ENCODE measurements at places on chromosomes 12 and 14.

GRCh38 chr14:91890291-91890749 lies 23.0 kb upstream of the TC2N start:
- DNase-seq: no peak

GRCh38 chr12:91804533-91804932 lies 341.1 kb downstream of the BTG1 start:
- DNase-seq: no peak

- no peak for DNase-seq
Observed at GRCh38 chr12:6135071-6135470, 10.6 kb upstream of the VWF start.

DNA sequence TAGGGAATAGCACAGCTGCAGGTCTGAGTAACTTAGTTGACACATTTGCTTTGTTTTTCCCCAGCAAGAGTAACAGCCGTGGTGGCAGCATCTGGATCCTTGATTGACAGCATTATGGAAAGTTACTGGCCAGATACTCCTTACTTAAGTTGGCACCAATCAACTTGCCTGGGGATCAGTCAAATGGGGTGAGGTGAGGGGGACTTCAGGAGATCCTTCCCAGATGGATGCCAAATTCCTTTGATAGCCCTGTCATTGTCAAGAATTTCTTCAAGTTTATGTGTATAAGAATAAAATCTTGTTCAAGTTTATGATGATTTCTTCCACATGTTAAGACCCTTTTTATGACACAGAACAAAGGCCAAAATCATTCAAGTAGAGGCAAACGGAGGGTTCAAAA lies 618.4 kb downstream of the SLC6A15 start:
- no peak for DNase-seq

GRCh38 chr12:5051334-5051733 lies 7.7 kb downstream of the KCNA5 start:
- no peak for DNase-seq

DNA sequence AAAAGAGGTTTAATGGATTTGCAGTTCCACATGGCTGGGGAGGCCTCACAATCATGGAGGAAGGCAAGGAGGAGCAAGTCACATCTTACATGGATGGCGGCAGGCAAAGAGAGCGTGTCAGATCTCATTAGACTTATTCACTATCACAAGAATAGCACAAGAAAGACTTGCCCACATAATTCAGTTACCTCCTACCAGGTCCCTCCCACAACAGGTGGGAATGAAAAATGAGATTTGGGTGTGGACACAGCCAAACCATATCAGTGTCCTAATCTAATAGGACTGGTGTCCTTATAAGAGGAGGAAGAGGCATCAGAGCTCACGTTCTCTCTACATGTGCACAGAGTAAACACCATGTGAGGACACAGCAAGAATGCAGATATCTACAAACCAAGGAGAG lies 25.9 kb downstream of the DYRK2 start:
- DNase-seq: no peak

GRCh38 chr12:113022563-113023297 lies 33.8 kb upstream of the DTX1 start:
- DNase-seq: no peak

- DNase-seq: no peak
Observed at GRCh38 chr12:122845865-122846621, 10.8 kb downstream of the HIP1R start.

DNA sequence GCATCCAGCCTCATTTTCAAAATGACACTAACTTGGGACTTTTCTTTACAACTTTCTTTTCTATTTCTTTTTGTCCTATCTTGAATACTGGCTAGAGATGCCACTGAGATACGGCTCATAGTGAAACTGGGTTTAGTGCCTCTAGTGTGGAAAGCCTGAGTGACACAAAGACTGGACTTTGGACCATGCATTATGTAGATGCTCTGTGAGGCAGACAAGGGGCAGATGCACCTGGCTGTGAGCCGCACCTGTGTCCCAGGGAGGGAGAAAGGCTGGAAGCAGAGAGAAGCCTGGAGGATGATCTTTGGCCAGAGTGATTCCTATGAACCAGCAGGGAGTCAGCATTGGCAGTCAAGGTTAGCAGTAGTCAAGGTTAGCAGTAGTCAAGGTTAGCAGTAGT lies 852.3 kb upstream of the TMEM132C start:
- DNase-seq: no peak

GRCh38 chr12:17928708-17929366 lies 161.2 kb downstream of the RERGL start:
- no peak for DNase-seq

DNA sequence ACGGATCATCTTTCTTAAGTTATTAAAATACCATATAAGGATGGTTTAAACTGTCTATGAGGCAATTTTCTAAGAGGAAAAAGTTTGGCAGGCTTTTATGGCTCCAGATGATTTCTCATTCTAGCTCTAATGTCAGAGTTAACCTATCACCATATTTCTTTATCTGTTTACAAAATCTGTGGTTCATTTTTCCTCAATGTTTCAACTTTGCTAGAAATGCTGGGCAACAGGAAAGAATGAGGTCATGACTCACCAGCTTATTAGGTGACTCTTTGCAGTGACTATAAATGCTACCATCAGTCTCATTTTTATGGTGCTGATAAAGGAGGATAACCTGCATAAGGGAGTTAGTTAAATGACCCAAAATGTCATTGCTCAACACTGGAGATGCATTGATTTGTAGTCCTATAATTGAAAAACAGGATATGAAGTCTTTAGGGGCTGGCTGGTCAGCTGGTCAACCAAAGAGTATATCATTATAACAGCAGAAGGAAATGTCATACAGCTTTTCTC lies 45.3 kb upstream of the RAP1B start:
- DNase-seq: no peak

GRCh38 chr12:14768823-14769405 lies 34.4 kb downstream of the WBP11 start:
- no peak for DNase-seq

GRCh38 chr14:99812096-99812750 lies 19.0 kb downstream of the EML1 start:
- DNase-seq: no peak

GRCh38 chr14:77709412-77709811 lies 1.5 kb downstream of the SLIRP start:
- no peak for DNase-seq

- no peak for DNase-seq
Observed at GRCh38 chr12:48810903-48811431, 7.3 kb upstream of the CACNB3 start.

DNA sequence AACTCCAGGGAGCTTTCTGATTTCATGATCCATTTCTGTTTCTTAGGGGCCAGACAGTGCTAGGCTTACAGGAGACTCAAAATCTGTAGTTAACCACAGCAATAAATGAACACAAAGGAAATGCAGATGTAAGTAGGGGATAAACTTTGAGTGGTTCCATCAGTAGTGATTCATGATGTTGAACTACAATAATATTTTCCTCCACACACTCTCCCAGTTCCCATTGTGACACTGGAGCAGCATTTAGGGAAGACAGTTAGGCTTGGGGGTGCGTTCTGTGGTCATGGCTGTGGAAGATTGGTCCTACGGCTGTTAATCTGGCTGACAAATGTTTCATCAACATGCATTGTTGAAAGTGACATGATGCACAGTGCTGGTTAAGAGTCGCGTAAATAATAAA lies 66.9 kb downstream of the HMGA2 start:
- DNase-seq: no peak

DNA sequence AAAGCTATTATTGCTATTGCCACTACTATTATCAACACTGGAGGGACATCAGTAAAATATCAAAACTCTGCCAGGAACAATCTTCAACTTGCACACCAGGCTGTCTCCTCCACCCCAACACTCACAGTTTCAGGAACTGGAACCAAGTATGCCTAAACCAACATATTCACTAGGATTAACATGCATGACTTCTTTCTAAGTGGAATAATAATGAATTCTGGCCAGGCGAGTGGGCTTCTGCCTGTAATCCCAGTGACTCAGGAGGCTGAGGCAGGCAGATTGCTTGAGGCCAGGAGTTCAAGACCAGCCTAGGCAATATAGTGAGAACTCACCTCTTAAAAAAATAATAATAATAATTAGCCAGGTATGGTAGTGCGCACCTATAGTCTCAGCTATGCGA lies 58.1 kb downstream of the TBX5 start:
- DNase-seq: no peak

- no peak for DNase-seq
Observed at GRCh38 chr14:23284654-23285529, 1.0 kb downstream of the HOMEZ start.

GRCh38 chr14:82385048-82385447 lies 851.4 kb upstream of the SEL1L start:
- DNase-seq: no peak

DNA sequence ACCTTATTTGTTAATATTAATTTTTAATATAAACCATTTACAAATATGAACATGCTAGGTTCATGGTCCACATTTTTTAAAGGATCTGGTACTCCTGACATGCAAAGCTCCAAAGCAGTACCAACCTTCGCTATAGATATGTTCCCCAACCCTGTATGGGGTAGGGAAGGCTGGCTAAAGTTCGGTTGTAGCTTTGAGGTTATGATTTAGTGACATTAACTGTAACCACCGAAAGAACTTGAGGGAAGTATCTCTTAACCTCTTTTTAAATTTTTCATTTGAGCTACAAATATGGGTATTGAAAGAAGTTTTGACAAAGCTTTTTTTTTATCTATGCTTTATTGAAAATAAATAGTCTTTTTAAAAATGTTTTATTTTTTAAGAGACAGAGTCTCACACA lies 115.5 kb downstream of the DYRK2 start:
- DNase-seq: no peak

GRCh38 chr14:101561145-101561896 lies at the start of gene DIO3:
DIO3 (plus strand) TSS chr14:101561495.
- DNase-seq: no peak

DNA sequence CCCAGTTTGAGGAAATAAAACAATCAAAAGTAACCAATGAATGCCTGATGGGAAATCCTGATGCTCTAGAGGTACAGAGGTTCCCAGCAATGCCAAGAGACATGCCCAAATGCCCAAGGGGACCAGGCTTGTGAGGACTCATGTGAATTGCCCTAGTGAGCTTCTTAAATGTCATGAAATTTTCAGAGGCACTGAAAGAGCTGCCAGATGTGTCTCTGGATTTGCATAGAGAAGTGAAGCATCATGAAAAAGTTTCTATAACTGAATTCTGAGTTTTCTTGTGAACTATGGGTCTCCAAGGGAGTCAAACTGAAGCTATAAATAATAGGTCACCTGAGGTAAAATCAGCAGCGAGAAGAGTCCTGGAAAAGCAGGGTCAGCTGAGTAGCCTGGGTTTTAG lies 9.9 kb downstream of the PTPRR start:
- DNase-seq: no peak

DNA sequence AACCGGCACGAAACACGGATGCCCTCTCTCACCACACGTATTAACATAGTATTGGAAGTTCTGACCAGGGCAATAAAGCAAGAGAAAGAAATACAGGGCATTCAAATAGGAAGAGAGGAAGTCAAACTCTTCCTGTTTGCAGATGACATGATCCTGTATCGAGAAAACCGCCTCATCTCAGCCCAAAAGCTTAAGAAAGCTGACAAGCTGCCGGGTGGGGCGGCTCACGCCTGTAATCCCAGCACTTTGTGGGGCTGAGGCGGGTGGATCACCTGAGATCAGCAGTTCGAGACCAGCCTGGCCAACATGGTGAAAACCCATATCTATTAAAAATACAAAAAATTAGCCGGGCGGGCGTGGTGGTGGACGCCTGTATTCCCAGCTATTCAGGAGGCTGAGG lies 17.7 kb downstream of the OR6S1 start:
- no peak for DNase-seq

DNA sequence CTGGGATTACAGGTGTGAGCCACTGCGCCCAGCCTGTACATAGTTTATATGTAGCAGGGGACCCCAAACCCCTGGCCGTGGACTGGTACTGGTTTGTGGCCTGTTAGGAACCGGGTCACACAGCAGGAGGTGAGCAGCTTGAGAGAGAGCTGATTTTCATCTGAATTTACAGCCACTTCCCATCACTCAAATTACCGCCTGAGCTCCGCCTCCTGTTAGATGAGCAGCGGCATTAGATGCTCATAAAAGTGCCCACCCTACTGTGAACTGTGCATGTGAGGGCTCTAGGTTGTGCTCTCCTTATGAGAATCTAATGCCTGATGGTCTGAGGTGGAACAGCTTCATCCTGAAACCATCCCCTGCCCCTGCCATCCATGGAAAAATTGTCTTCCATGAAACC lies 119.3 kb downstream of the NTN4 start:
- DNase-seq: no peak

GRCh38 chr12:40204337-40204736 lies 20.5 kb upstream of the LRRK2 start:
- no peak for DNase-seq

GRCh38 chr14:30177781-30178180 lies 250.1 kb upstream of the PRKD1 start:
- DNase-seq: no peak

DNA sequence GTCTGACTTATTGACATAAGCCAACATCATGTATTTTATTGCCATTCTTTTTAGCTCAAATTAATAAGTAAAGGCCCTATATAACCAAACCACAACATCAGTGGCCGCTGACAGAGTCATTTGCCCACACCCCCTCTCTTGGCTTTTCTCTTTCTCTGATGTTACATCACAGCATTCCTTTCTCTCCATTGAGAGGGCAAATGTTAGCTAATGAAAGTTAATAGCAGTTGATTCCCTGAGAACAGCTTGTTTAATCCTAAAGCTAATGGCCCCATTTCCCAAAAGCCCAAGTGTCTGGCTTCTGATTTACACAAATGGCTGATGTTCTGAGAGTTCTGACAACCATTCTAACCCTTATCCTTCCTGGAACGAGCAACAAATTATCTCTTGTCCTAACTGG lies 308.8 kb downstream of the SNAPC1 start:
- no peak for DNase-seq

DNA sequence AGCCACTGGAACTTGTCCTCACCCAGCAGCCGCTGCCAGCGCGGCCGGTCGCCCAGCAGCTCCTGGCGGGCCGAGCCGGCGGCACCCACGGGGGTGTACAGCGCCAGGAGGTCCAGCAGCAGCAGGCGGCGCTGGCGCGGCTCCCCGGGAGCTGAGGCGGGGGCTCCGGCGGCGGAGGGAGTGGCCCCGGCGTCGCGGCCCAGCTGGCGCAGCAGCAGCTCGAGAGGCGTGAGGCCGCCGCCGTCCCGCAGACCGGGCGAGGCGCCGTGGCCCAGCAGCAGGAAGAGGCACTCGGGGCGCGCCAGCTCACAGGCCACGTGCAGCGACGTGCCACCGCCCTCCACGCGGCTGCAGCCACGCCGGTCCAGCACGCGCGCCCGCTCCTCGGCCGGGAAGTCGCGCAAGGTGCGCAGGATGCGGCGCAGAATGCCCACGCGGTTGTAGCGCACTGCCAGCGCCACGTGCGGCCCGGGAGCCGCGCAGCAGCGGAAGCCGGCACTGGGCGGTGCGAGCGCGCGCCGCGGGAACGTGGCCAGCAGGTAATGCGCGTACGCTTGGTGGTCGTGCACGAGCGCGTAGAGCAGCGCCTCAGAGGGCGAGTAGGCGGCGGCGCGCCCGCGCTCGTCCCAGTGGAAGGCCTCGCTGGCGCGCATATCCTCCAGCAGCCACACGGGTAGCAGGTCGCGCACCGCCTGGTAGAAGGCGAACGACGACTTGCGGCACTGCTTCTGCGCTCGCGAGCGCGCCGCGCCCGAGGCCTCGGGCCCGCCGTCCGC lies 2.3 kb downstream of the ANKRD9 start:
- DNase-seq: no peak

- DNase-seq: no peak
Observed at GRCh38 chr12:16949871-16950667, 344.1 kb upstream of the LMO3 start.

- DNase-seq: no peak
Observed at GRCh38 chr12:46858368-46858767, 32.6 kb upstream of the SLC38A4 start.

- no peak for DNase-seq
Observed at GRCh38 chr14:103141117-103141796, 18.0 kb downstream of the TNFAIP2 start.

- DNase-seq: no peak
Observed at GRCh38 chr14:51424561-51425251, 184.7 kb downstream of the TMX1 start.

All from activated T-helper 1 cell treated with anti-CD3 and anti-CD28 coated beads, Interleukin-2, amount 50 U/mL, for 16 hours (primary cell).